ENCODE measurements at places on chromosomes 11 and 22.

DNA sequence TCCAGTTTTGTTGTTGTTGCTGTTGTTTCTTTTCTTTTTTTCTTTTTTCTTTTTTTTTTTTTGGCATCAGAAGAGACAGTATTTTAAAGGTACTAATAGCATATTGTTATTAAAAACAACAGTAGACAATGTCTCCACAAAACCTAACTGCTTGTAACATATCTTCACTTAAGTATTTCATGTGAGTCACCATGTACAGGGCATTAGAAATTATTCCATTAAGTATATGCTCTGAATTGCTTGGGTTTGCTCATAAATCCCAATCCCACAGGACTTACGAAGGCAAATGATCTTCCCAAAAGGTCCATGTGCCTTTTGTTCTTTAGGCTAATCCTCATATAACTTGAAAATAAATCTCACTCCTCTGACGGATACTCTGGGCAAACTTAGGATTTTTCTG is 35.9 kb downstream of the MAP6 start:
- DNase-seq: no peak

DNA sequence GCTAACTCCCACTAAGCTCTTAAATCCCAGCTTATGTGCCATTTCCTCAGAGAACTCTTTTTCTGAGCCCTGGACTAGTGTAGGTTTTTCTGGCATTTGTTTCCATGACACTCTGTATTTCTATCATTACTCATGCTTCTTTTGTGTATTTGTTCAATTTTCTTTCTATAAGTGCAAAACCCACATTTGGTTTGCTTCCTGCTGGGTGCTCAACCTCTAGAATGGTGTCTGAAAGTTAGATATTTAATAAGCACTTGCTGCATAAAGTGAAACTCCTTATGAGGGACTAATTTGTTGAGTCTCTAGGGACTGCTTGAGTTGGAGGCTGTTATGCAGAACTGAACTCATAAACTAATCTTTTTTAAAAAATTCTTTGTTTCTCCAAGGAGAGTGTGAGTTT is 68.6 kb downstream of the SYT9 start:
- DNase-seq: no peak

- DNase-seq: no peak
Observed at GRCh38 chr11:46302866-46303265, 25.4 kb downstream of the CREB3L1 start.

- DNase-seq: no peak
Observed at GRCh38 chr22:46739094-46739870, 1.2 kb upstream of the CERK start.

GRCh38 chr22:29337631-29338284 is 22.3 kb upstream of the RASL10A start:
- DNase-seq: no peak

DNA sequence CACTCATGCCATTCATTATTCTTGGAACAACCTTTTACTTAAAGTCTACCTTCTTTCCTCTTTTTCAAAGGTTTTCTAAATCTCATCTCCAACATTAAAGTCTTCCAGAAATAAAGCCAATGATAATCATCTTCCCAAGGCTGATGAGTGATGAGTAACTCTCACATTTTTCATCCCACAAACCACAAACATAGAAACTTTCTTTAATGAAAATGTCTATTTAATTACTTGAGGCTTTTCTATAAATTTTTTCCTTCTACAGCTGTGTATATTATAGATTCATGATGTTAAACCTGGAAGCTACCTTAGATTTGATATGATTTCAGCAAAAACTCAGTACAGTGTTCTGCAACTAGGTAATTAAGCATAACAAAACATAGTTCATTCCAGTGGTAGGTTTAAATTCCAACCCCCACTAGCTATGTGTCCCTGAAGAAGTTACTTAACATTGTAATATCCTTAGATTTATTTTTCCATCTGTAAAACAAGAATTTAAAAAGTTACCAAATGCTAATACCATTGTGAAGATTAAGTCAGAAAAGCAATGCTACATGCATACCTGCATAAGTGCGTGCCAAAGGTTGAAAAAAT is 845.4 kb downstream of the KCNA4 start:
- DNase-seq: no peak
